GM10248 (cell line): ENCODE measurements at places on chromosomes 2 and 18.

- no peak for DNase-seq
These were observed 251.9 kb downstream of the TTC32 start for GRCh38 chr2:19649785-19650380.

- no peak for DNase-seq
These were observed 243.8 kb downstream of the CELF4 start for GRCh38 chr18:37321582-37322491.

GRCh38 chr18:59177485-59177884, 37.8 kb downstream of the SEC11C start:
- no peak for DNase-seq

DNA sequence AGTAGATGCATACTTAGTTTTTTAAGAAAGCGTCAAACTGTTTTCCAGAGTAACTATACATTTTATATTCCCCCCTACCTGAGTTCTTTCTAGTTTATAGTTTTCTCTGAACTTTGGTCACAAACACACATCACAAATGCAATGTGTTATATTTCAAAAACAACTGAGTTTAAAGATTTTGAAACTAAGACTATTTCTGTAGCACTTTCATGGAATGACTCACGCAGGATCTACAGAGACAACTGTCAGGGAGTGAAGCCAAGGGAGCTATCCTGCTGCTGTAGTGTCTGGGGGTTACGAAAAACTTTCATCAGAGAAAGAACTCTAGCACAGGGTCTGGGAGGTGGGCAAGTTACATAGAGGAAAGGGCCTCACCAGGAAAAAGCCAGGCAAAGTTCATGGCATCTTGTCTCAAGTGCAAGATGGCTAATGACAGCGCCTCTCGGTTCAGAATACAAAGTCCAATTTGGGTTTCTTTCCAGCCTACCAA, 66.8 kb downstream of the UXS1 start:
- DNase-seq: no peak

- no peak for DNase-seq
These were observed 175.7 kb upstream of the RND3 start for GRCh38 chr2:150663143-150663542.

DNA sequence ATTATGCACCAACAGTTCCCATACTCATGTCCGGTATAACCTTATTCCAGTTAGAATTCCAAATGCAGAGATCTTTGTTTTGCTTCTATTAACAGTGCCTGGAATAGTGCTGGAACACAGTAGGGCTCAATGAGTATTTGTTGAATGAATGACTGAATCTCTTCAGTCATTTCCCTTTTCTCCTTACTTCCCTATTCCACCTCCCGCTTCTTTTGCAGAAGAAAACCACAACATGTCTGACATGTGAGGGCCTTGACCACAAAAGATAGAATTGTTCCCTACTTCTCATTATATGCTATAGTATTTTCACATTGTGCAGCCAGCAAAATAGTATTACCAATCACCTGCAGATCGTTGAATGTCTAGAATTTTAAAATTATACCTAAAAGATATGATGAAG, 19.5 kb upstream of the HNRNPLL start:
- no peak for DNase-seq

GRCh38 chr2:5465859-5466258, 226.3 kb upstream of the SOX11 start:
- DNase-seq: no peak

GRCh38 chr18:23049698-23050373, 85.4 kb upstream of the CABLES1 start:
- DNase-seq: no peak

GRCh38 chr2:40584432-40584831, 132.5 kb upstream of the SLC8A1 start:
- DNase-seq: no peak

- DNase-seq: peak; percentile 82
These were observed 697 bp downstream of the LGALSL start for GRCh38 chr2:64454386-64455332.

GRCh38 chr18:30139631-30140287, 902.8 kb downstream of the DSC3 start:
- no peak for DNase-seq

DNA sequence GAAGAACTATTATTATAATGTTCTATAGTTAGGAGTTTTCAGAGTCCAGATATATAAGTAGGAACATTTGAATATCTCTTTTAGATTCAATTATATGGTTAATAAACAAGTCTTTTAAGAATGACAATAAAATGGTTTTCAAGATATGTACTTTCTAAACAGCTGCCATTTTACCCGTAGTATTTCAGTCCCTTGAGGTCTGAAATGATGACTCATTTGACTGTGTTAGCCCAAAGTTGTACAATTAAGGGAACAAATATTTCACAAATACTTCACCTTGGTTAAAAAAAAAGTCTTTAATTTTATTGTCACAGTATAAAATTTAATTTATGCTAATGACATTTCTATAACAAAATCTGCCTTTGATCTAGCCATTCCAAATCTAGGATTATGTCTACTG, 91.6 kb upstream of the TANK start:
- no peak for DNase-seq

DNA sequence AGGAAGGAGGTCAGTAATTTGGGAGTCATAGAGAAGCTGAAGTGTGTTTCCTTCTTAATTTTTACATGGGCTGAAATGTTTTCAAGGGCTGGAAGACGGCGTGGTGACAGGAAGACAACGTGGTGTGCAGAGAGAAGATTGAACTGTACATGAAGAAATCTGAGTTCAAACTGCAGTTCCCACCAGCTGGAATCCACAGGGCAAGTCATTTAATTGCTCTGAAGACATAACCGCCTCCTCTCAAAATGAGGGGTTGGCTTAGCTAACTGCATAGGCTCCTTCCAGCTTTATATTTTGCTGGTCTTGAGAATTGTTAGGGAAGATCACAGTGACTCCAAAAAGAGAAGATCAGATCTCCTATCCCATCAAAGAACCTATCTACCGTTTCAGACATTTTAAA, 103.9 kb downstream of the SLC8A1 start:
- DNase-seq: no peak

- no peak for DNase-seq
These were observed 21.5 kb downstream of the MTERF4 start for GRCh38 chr2:241080405-241081189.

- no peak for DNase-seq
These were observed 232.0 kb upstream of the PARD3B start for GRCh38 chr2:204313256-204313655.

DNA sequence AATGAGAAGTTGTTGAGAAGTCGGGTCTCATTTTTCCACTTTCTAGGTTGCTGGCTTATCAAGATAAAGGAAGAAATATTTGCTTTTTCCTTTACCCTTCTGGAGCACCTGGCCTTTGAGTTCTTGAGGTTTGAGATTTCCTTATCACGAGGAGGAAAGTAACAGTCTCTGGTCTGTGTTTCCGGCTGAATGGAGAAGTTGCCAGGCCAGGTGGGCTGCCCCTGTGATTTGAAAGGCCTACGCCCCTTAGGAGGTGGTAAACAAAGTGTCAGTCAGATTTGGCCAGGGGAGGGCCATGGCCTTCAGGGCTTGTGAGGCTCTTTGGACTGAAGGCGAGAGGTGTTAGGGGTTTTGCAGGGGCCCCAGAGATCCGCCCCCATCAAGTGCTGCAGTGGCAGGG, 156.7 kb upstream of the HAAO start:
- DNase-seq: no peak

DNA sequence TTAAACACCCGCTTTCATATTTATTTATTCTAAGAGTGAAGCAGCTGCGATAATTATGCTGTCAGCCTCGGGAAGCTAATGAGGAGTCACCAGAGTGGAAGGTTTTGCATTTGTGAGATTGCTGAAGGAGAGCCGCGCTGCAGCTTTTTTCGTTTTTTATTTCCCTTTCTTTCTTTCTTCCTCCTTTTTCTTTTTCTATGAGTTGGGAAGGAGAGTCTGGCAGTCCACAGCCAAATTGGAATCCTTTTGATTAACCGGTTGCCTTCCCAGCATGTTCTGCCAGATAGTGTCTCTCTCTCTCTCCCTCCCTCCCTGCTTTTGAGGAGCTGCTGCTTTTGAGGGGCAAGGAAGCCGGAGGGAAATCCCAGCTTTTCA, 82.1 kb downstream of the CDK15 start:
- DNase-seq: no peak

GRCh38 chr2:28956415-28956826, 24.7 kb upstream of the TOGARAM2 start:
- no peak for DNase-seq

GRCh38 chr2:8882094-8882493, 44.7 kb upstream of the KIDINS220 start:
- no peak for DNase-seq

DNA sequence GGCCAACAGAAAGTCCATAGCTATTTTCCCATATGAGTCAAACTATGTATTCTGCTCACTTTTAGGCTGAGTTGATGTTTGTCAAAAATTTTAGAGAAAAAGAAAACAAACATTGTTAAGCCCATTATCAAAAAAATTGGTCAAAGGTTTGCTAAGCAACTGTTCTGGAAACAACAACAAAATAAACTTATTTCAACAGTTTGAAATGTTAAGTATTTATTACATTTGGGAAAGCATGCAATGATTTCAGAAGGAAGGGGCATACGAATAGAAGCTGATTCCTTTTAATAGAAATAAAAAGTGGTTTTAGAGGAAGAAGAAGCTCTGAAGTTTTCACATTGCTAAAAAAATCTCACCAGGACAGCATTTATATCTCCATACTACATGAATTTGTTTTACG, 1837.5 kb upstream of the CELF4 start:
- no peak for DNase-seq

- DNase-seq: no peak
These were observed 331.3 kb upstream of the CNTNAP5 start for GRCh38 chr2:123693836-123694235.

DNA sequence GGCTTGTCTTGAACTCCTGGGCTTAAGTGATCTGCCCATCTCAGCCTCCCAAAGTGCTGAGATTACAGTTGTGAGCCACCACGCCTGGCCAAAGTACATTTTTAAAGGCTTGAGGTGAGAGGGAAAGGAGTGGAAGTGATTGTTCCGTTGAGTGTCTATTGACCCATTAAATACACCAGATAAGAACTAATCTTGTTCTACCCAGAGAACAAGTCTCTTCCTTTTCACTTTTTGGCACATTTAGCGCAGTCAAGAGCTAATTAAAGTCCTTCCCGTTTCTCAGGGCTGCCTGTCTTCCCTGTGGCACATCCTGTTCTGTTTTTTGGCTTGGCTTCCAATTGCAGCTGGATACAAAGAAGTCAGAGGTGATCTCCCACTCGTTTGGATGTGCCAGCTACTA, 172.3 kb downstream of the ALPK2 start:
- DNase-seq: no peak

- no peak for DNase-seq
These were observed 126.4 kb downstream of the MAP4K4 start for GRCh38 chr2:101823859-101824258.
